ENCODE measurements at places on chromosomes 3 and 15.

GRCh38 chr15:79989183-79989582 lies 18.2 kb upstream of the BCL2A1 start:
- DNase-seq, result no peak

DNA sequence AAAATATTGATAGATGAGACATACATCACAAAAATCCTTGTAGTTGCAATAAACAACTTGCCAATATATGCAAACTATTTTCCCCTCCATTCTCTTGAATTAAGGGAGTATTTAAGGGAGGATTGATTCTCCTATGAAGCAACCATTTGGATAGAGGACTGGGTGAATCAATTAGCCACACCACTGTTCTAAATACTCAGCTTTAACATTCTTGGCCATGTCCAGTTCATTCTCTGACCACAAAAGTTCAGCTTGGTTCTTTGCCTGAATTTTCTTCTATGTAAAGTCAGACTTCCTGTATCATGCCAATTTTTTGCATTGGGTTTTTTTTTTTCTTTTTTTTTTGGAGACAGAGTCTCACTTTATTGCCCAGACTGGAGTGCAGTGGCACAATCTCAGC lies 15.8 kb upstream of the SEC11A start:
- no peak for DNase-seq

GRCh38 chr3:4581124-4581424 lies 87.9 kb downstream of the ITPR1 start:
- no peak for DNase-seq

DNA sequence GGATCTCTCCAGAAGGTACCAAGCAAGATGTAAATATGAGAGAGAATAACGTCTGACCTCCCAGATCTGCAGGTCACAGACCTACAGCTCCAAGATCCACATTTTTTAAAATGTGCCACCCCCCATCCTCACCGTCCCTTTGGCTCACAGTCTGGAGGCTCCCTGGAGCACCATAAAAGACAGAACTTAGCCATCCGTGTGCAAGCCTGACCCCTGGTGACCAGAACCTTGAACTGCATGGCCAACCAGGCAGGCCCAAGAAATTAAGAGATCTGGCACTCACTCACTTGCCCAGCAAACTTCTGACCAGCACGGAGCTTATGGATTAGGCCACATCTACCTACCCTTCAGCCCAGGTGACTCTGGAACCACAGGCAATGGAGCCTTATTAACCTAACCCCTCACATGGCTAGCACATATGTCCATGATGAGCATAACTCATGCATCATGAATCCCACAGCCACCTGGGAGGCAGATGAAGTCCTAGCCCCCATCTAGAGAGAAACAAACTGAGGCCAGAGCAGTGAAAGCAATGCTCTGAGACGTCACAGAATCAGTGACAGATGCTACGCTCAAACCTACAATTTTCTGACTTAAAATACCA lies 275.3 kb downstream of the UACA start:
- DNase-seq, result peak; percentile 65

- DNase-seq, result no peak
These were observed 799.8 kb downstream of the NSUN3 start for GRCh38 chr3:94862703-94863102.

- no peak for DNase-seq
These were observed 381.2 kb downstream of the RSL24D1 start for GRCh38 chr15:54815556-54815955.

DNA sequence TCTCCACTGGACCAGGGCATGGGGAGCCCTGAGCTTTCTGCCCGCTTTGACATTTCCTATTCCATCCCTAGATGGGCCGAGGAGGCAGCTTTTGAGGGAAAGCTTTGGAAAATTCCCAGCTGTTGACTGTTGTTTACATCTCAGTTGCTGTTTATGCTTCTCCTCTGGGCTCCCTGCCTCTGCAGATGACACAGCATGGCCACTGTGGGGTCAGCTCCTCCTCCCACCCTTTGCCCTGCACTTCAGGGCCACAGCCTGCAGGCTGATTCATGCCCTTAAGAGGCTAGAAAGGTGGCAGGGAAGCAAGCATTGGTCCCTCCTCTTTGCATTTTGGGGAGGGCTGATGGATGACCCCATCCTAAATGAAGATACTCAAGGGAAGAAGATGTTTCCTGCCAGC lies 8.5 kb upstream of the CTXND1 start:
- no peak for DNase-seq

GRCh38 chr3:141528800-141529199 lies 42.0 kb downstream of the RASA2 start:
- no peak for DNase-seq

GRCh38 chr15:80533790-80534333 lies 129.7 kb downstream of the ARNT2 start:
- DNase-seq, result no peak

GRCh38 chr3:171732756-171733155 lies 77.5 kb downstream of the PLD1 start:
- no peak for DNase-seq

- DNase-seq, result no peak
These were observed 64.4 kb upstream of the TPM1 start for GRCh38 chr15:62977952-62978811.

DNA sequence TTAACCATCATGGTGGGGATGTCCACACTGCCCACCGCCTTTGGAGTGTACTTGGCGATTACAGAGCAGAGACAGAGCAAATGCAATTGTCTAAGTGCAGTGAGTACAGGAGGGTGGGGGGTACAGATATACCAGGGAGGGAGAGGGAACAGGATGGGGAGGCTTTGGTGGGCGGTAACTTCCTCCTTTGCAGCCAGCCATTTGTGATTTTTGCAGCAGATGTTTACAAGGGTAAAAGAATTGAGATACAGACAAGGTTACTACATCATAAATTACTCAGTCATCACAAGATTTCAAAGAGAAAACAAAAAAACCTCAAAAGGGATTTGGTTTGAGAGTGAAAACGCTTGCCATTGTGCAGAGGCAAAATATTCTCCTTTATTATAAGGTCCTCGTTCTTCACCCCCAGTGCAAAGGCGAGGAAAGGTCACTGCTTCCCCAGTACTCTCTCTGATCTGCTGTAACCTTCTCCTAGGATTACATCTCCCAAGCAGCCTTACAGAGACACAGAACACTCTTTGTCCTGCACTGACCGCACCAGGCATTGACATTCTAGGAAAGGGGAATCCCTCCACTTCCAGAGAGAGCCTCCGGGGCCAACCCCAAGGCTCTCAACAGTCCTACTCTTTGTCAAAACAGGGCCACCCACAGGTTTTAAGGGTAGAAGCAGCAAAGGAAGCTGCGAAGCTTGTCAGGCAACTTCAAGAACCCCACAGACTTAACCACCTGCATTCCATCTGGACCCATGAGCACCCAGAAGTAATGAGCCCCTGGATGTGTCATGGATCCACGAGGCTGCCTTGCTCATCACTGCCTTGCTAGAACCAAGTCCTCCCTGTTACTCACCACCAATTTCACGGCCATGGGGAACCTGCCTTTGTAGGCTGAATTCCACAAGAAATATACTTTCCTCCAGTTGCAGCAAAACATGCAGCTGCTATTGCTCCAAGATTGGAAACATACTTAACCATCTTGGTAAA lies 117.3 kb downstream of the ADAMTS17 start:
- no peak for DNase-seq

- no peak for DNase-seq
These were observed 31.2 kb upstream of the PTX3 start for GRCh38 chr3:157405457-157405856.

- no peak for DNase-seq
These were observed 21.5 kb downstream of the CFAP161 start for GRCh38 chr15:81155375-81156218.

GRCh38 chr3:127234778-127235177 lies 41.8 kb downstream of the PRR23E start:
- no peak for DNase-seq

DNA sequence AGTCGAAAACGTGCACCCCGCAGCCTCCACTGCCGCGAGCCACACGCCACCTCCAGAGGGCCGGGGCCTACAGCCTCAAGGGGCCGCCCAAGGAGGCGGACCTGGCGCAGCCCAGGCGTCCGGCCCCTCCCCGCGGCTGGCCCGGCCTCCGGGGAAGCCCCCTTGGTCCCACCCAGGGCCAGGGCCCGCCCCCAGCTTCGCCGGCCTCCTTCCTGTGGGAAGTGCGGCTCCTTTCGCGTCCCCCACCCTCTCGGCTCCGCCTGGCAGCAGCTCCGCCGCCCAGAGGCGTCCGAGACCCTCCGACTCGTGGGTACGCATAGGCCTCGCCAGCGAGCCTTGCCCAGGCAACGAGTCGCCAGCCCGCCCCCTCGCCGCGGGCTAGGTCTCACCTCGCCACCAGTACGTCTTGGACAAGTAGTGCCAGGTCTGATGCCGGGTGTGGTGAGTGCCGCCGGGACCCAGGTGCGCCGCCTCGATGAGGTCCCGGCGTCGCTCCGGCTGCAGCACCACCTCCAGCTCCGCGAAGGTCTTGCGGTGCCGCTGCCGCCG lies 642 bp downstream of the ZBTB11 start:
- peak; percentile 99 for DNase-seq

GRCh38 chr3:190552969-190553759 lies 39.3 kb downstream of the IL1RAP start:
- no peak for DNase-seq

- DNase-seq, result no peak
These were observed 2.7 kb downstream of the CDV3 start for GRCh38 chr3:133576169-133576568.

DNA sequence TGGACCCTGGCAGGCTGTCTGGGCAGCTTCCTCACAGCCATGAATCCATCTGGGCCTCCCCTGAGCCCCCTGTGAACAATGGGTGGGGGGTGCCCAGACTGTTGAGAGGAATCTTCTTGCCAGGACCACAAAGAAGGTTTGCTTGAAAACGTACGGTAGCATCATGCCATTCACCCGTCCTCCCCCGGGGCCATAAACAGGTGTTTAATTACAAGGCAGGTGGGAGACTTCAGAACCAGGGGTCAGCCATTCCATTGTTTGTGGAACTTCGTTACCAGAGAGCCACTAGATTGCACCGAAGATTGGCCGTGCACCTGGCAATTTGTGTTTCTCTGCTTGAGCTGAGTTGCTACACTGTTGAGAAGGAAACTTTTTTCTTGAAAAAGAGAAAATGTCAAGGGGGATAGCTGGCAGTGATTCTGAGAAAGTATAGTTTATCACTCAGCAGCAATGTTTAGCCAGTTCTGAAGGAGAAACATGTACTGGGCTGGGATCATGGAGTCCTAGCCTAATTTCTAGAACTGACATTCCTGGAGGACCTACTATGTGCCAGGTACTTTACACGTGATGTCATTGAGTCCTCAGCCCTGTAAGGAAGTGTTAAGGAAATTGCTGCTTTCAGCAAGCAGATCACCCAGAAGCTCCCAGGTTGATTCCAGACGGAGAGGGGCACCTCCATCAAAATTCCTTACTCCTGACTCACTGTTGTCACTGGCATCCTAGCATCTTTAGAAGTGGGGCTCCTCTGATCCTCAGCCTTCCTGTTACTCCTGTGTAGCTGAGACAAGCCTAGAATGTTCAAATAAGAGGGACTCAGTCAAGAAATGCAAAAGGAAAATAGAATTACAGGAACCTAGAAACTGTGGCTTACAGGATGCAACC lies 103.8 kb upstream of the UBE2E1 start:
- DNase-seq, result no peak

- DNase-seq, result no peak
These were observed 101.0 kb downstream of the ATG7 start for GRCh38 chr3:11373235-11373634.

- no peak for DNase-seq
These were observed 82.8 kb downstream of the SEMA5B start for GRCh38 chr3:122944671-122945161.

- DNase-seq, result no peak
These were observed 4.9 kb downstream of the PLOD2 start for GRCh38 chr3:146156095-146156494.

DNA sequence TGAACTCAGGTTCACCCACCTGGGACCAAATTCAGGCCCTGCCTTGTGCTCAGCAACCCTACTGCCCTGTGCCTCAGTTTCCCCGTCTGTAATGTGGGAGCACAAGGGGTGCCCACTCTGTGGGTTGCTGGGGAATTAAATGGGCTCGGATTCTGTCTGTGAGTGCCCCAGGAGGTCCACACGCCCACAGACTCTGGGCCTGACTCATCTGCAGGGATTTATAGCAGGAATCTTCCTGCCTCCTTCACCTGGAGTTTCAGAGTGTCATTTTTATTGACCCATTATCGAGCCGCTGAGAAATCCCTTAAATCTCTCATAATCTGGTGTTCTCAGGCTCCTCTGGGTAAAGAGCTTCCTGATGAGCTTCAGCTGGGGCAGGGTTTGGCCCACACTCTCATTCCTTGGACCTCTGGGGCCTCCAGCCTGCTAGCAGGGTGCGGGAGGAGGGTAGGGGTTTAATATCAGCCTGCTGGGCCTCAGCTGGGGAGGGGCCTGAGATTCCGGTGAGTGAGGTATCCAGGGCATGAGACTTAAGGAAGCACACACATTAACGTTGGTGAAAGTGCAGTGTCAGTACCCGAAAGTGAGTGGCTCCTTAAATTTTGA lies 16.4 kb downstream of the C3orf18 start:
- DNase-seq, result no peak

- no peak for DNase-seq
These were observed 32.2 kb downstream of the GPR176 start for GRCh38 chr15:39887832-39888231.

- no peak for DNase-seq
These were observed 45.0 kb downstream of the FAIM start for GRCh38 chr3:138653567-138653966.

- DNase-seq, result no peak
These were observed 31.7 kb upstream of the PRR23E start for GRCh38 chr3:127161236-127161635.

GRCh38 chr3:195438371-195438770 lies 4.4 kb downstream of the ACAP2 start:
- DNase-seq, result no peak

DNA sequence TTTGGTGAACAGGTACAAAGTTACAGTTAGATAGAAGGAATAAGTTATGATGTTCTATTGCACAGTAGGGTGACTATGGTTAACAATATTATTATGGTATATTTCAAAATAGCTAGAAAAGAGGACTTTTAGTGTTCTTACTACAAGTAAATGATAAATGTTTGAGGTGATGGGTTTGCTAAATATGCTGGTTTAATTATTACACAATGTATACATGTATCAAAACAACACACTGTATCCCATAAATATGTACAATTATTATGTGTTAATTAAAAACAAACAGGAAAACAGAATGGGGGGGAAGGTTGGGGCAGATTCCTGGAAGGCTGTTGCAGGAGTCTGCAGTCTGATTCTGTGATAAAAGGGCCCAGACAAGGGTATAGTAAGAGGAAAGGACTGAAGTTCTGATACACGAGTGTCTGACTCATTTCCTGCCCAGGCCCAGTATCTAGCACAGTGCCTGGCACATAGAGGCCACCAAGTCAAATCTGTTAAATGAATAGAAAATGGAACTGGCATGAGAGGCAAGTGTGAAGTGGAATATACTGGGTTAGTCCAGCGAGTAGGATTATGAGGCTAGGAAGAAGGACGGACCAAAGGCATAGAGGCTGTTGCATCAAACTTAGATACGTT lies 7.2 kb upstream of the ENTPD3 start:
- no peak for DNase-seq
